AG09319 (cell line): ENCODE measurements at places on chromosomes 7 and 10.
A peak's percentile ranks its signal among the peaks of the same experiment; 100 is the strongest.

DNA sequence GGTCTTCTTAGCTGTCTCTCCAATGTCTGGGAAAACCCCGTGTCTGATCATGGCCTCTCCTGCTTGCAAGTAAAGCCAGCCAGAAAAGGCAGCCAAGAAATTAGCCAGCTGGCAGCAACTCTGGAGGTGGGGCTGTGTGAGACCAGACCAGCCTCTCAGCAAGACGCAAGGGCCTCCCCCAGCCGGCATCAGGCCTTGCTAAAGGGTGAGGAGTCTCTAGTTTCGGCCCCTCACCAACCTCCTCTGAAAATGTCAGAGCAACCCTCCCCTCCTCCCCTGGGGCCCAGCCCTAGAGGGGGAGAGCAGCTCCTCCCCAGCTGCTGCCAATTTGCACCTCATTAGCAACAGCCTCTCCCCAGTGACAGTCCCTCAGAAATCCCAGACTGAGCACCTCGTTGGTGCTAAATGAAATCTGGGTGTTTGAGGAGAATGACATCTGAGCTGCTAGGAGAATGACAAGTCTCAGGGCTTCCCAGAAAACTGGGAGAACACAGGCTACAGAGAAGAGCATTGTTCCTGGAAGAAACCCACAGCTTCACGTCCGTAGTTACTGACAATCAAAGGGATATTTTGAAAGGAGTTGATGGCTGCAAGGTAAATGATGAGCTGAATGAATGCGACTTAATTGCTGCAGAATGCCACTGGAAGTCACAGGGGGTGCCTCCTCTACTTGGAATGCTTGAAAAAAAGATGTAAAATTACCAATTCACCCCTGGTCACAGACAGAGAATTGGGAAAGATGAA is 25.9 kb downstream of the DGKI start:
- peak; percentile 36 for DNase-seq

DNA sequence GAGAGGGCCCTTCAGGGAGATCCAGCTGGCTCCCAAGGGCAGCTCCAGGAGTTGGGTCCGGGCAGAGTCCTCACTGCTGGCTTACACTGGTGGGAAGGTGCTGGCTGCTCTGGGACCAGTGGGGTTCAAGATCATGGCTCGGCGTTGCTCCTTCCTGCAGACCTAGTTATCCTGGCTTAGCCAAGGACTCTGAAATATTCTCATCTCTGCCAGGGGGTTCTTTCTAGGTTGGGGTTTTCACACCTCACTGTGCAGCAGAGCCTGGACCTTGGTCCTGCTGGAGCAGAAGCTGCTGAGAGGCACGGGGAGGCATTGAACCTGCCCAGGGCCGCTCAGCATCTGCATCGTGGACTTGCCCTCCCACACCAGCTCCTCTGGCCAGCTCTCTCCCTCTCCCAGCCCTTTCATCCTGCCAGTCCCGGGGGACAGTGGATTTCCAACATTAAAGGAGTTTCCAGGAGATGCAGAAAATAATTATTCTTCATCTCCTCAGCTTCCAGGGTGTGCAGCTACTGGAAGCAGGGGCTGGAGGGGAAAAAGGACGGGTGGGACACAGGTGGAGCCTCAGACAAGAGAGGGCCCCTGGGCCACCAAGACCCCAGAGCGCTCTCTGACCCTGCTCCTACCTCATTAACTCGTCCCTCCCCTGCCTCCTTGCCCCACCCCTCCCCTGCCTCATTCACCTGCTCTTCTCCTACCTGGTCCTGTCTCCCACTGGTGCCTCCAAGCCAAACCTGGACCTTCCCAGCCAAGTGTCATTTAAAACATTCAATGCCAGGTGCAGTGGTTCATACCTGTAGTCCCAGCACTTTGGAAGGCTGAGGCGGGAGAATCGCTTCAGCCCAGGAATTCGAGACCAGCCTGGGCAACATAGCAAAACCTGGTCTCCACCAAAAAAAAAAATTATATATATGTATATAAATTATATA is 42.5 kb downstream of the JAKMIP3 start:
- DNase-seq = no peak

- no peak for DNase-seq
Measured at GRCh38 chr7:96238976-96239766, 82.7 kb downstream of the SLC25A13 start.

- no peak for DNase-seq
Measured at GRCh38 chr7:124692425-124692824, 73.2 kb downstream of the GPR37 start.

GRCh38 chr7:1666823-1667565 is 3.1 kb upstream of the ELFN1 start:
- no peak for DNase-seq

- no peak for DNase-seq
Measured at GRCh38 chr7:28684650-28685241, 272.4 kb downstream of the CREB5 start.

DNA sequence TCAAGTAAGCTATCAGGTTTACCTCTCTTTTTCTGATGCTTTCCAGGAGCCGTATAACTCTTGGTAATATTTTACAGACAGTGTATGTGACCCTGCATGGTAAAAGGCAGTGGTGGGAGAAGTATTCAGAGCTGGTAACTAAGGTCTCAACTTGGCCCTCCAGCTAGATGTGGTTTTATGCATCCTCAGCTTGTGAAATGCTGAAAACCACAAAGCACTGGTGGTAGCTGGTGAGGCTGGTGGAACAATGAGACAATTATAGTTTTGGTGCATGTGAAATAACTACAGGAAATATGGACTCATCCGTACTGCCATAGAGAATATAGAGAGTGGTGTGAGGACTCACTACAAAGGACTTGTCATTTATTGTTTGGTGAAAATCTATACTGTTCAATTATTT is 383.0 kb upstream of the PCDH15 start:
- DNase-seq = no peak

DNA sequence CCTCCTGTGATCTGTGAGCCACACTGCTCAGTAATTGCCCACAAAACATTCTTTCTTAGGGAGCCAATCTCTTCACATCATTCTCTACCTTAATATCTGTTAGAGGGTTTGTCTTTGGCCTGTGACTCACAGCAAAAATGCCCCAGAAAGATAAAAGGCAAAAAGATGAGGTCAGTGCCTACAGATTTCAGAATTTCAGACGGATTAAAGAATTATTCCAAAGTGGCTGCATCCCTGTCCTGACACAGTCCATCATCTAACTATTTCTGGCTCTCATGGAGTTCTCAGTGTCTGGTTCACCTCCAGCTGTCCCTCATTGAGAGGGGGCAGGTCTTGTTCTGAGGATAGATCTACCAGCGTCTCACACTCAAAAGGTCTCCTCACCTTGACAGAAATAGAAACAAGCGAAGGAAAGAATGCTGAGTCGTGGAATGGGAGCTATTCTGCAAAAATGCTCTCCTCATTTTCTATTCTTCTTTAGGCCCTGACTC is 138.5 kb upstream of the AOAH start:
- no peak for DNase-seq

DNA sequence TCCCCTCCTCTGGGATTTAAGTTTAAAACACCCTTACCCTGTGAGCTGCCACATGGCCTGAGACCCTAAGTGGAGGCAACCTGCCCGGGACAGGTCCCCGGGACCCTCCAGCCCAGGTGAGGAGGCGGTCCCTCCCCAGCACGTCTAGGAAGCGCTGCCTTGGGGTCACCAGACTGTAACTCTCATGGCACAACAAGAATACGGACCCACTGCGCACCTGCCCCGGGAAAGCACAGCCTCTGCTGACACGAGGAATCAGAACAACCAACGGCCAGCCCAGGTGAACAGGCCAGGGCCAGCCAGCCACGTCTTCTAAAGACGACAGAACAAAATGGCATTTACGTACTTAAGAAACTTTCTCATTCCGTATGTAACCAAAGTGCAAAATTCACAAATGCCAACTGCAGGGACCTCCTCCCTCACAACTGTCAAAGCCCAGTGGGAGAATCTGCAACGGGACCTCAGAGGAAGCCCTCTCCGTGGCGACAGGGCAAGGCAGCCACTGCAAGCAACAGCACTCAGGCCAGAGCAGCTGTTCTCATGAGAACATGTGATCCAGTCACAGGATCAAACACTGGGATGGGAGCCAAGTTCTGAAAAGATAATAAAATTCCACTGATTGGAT is 208.4 kb downstream of the DIP2C start:
- no peak for DNase-seq

- no peak for DNase-seq
Measured at GRCh38 chr10:35607475-35608327, 2.6 kb downstream of the GJD4 start.

DNA sequence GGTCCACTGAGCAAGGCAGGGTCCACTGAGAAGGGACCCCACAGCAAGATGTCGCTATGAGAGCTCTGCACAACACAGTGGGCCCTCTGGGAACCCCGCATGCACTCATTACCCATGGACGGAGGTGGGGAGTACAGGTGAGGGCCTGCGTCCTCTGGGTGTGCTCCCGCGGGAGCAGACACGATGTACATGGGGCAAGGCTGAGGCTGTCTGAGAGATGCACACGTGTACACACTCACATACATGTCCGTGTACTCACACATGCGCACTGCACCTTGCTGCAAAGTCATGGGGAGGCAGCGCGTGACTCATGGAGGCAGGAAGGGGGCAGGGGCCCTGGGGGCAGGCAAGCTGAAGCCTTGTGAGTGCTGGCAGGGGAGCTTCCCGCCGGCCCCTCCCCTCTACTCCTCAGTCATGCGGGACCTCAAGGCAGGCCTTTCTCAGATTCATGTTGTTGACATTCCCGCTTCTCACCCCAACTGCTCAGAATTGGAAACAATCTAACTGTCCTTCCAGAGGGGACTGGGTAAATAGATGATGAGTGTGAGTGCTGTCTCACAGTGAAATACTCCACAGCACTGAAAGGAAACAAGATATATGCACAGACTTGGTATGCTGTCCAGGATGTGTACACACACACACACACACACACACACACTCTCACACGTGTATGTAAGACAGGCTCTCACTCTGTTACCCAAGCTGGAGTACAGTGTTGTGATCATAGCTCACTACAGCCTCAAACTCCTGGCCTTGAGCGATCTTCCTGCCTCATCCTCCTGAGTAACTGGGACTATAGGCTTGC is 40.0 kb downstream of the GOLGA7B start:
- DNase-seq = peak; percentile 4

- DNase-seq = no peak
Measured at GRCh38 chr7:106346167-106346677, 61.4 kb upstream of the NAMPT start.

- no peak for DNase-seq
Measured at GRCh38 chr7:300048-300447, 10.1 kb downstream of the FOXL3 start.

DNA sequence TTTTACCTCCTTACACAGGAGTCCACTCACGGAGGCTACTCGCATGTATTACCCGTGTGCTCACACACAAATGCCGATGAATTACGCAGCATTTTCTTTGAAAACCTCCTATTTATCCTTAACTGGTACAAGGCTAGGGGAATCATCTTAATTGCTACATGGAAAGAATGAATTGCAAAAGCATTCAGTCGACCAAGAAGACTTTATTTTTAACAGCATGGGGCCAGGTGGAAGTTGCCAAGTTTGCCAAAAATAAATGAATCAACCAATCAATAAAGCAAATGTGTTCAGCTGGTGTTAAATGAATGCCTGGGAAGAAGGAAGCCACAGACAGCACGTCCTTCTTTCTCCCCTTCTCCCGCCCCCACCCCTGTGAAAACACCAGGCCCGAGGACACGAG is 55.8 kb downstream of the CTBP2 start:
- DNase-seq = no peak

- DNase-seq = no peak
Measured at GRCh38 chr7:80752954-80753690, 114.7 kb downstream of the CD36 start.

DNA sequence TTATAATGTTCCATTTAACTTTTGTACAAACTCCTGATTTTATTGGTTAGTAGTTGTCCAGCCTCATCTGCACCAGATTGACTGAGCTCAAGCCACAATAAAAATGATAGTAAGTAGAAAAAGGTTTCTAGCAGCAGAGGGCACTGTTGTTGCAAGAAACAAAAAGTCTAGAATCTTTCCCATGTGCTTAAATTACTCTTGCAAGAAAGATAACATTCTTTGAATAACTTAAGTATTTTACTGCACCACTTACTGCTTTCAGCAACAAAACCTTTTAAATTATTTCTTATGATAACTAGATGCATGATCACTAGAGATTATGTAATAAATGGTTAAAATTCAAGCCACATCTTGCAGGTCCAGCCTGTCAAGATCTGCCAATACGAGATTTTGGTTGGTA is 27.0 kb downstream of the LMOD2 start:
- peak; percentile 38 for DNase-seq

DNA sequence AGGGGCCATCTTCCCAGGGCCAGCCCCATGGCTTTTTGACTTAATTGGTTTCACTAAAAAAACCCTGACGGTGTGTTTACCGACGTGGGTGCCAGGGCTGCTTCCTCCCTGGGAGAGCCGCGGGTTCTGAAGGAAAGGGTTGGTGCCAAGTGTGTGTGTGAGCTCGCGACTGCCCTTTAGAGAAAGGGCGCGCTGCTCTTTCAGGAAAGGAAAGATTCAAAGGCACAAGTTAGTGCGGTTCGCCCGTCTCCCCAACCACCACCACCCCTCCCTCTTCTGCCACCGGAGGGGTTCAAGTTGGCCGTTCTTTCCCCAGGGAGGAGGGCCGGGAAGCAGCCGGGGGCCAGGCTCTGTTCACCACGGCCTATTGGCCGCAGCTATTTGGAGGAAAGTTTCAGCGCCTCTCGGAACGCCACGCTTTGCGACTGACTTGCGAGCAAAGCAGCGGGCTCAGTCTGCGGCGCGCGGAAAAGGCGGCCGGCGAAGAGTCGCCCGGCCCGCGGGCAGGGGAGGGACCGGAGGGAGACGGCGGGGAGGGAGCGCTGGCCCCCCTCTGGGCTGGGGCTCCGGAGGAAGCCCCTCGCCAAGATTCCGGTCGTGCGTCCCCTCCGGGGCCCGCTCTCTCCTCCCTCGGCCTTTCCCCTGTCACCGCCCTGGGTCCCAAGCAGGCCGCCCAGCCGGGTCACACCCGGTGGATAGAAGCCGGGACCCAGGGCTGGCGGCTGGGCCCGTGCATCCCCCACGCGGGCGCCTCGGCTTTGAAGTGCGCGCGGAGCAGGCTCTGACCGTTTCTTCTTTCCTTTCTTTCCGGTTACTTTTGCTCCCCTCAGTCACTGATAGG is 165.9 kb upstream of the PPP1R3A start:
- DNase-seq = no peak

GRCh38 chr7:7014827-7015595 is 167.3 kb upstream of the C1GALT1 start:
- DNase-seq = no peak

- no peak for DNase-seq
Measured at GRCh38 chr7:1710936-1711335, 40.9 kb downstream of the ELFN1 start.

DNA sequence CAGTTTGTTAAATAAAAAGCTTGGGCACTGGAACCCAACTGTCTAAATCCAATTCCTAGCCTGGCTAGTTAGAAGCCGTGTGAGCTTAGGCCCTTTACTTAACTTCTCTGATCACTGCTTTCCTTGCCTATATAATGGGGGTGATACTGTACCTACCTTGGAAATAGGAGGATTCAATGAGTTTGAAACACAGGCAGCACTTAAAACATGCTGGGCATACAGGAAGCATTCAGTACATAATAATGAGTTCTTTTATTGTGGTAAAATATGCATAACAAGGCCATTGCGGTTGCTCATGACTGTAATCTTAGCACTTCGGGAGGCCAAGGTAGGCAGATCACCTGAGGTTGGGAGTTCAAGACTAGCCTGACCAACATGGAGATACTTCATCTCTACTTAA is 47.4 kb upstream of the SEPHS1 start:
- DNase-seq = no peak
